ENCODE measurements at places on chromosomes 1 and 21. TPM values are rescaled to one million over a fixed set of nuclear protein-coding genes. Genes with fewer than 3 reads are reported as not detected.

GRCh38 chr1:14605945-14606344 lies 7.5 kb downstream of the KAZN start:
- no peak for DNase-seq

- DNase-seq = no peak
Observed at GRCh38 chr1:38898653-38899230, 17.4 kb upstream of the GJA9 start.

DNA sequence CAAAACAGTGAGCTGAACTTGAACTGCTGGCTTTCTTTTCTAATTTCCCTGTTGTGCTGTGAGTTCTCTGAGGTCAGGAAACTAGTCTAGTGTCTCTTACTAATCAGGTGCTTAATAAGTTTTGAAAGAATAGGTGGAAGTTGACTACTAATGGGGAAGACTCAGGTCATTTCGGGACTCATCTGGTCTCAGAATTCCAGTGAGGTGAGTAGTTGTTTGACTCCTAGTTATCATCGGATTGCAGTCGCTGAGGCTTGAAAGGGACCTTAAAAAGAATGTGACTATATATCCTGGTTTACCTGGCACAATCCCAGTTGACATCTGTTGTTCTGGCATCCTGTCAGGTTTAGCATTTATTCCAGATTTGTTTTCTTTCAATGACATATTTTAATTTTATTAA lies 81.4 kb upstream of the SPAG17 start:
- DNase-seq = no peak

GRCh38 chr1:19617376-19617775 lies 26.7 kb upstream of the NBL1 start:
- DNase-seq = no peak

GRCh38 chr1:115669002-115669673 lies 27.4 kb downstream of the VANGL1 start:
- DNase-seq = no peak

GRCh38 chr1:64051796-64052195 lies 151.6 kb upstream of the UBE2U start:
- no peak for DNase-seq

GRCh38 chr21:36055551-36055950 lies 4.8 kb downstream of the SETD4 start:
- DNase-seq = no peak

- DNase-seq = no peak
Observed at GRCh38 chr21:23455676-23456075, 2151.6 kb downstream of the MRPL39 start.

DNA sequence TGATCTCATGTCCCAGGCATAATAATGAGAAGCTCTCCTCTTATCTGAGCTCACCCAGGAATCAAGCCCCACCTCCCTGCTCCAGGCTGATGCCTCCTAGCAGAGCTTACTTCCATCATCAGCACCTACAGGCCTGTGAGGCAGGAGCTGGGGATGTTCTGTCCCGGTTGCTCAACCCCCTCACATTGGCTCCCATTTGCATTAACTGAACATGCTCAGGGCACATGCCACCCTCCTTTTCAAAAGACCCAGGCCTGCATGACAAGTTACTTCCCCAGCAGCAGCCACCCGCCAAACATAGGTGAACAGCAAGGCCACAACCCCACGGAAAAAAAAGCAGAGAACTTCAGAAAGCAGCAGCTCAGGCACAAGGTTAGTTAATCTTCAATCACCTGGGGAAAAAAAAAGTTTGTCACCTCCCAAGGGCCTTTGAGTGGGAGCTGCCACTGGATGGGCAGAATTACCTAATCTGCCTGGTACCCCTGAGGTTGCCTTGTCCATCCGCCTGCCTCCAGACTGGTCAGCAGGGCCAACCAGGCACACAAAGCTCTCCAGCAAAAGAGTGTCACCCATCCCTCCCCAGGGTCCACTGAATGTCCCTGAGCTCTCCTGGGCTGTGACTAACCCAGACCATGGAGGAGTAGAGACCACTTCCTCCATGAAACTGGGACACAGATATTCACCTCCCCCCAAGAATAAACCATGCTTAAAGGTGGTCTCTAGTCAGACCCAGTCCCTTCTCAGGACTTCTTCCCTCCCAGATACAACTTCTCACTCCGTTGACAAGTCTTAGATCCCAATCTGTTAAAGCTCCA lies 4.4 kb downstream of the KCNN3 start:
- no peak for DNase-seq

DNA sequence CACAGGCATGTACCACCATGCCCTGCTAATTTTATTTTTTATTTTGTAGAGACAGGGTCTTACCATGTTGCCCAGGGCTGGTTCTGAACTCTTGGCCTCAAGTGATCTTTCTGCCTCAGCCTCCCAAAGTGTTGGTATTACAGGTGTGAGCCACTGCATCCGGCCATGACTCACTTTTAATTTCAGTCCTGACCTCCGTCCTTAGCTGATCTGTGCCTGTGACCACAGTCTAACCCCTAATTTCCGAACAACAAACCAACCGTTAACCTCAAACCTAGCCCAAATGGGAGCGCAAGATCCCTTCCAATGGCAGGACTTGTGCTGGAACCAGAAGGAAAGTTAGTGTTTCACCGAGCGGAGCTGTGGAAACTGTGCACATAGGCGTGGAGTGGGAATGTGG lies 29.3 kb upstream of the MAN1C1 start:
- no peak for DNase-seq

DNA sequence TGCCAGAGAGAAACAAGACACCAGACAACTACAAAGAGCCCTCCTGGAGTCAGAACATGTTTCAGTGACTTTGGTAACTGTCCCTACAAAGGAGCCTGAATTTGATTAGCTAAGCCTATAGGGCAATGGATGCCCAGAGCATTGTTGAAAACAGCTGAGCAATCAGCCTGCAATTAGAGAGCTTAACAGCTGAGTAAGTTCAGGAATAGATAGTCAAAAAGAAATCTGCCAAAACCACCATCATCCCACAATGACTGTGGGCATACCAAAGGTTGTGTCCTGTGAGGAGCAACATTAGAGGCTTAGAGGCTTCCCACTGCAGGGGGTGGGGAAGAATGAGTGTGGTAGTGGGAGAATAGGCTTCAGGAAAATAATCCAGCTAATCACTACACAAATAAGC lies 32.1 kb downstream of the SH3BP5L start:
- no peak for DNase-seq

DNA sequence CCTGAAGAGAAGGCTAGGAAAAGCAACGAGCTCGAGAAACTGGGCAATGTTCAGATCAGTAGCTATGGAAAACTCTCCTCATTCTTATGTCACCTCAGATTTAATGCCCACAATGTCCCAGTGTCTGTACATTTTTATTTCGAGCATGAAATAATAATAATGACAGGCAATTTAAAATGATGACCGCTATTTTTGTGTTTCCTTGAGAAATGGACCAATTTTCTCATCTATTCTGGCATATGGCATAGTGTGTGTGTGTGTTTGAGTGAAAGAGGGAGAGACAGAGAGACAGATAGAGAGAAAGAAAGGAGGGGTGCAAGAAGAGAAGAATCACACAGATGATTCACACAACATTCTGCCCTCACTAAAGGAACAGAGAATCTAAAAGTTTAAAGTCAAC lies 119.1 kb upstream of the C1orf21 start:
- no peak for DNase-seq

GRCh38 chr1:226994586-226995364 lies 54.7 kb downstream of the COQ8A start:
- DNase-seq = no peak

Gene CD1B
- not detected for total RNA-seq

Gene KRTAP11-1
- not detected for total RNA-seq

Gene FBLIM1
- 321 TPM for total RNA-seq

Gene CD84
- total RNA-seq = not detected

Gene SON
- total RNA-seq = 128 TPM

Gene GBP3
- 23.9 TPM for total RNA-seq

Gene OXCT2
- 8.6 TPM for total RNA-seq

All from pulmonary artery endothelial cell (primary cell).